ENCODE measurements at places on chromosomes 12 and 14.

GRCh38 chr12:108603743-108604142 is 5.9 kb upstream of the TMEM119 start:
- DNase-seq: no peak

GRCh38 chr12:96989916-96990315 is 82.9 kb downstream of the NEDD1 start:
- peak; percentile 29 for DNase-seq

- no peak for DNase-seq
Measured at GRCh38 chr12:6189028-6189427, 11.2 kb upstream of the CD9 start.

GRCh38 chr14:88559852-88560251 is 3.0 kb upstream of the ZC3H14 start:
- DNase-seq: no peak

DNA sequence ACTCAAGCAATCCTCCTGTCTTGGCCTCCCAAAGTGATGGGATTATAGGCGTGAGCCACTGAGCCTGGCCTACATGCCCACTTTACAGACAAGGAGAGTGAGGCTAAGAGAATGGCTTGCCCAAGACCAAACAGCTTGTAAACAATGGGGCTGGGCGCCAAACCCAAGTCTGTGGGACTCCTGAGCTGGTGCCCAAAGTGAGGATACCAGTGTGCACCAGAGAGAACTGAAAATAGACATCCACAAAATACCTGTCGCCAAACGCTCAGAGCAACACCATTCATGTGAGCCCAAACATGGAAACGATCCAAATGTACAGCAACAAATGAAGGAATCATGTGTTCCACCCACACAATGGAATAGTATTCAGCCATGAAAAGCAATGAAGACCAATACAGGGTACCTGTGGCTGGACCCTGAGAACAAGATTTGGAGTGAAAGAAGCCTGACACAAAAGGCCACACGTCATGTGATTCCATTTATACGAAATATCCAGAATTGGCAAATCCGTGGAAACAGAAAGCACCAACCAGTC is 38.2 kb downstream of the CCNK start:
- no peak for DNase-seq

DNA sequence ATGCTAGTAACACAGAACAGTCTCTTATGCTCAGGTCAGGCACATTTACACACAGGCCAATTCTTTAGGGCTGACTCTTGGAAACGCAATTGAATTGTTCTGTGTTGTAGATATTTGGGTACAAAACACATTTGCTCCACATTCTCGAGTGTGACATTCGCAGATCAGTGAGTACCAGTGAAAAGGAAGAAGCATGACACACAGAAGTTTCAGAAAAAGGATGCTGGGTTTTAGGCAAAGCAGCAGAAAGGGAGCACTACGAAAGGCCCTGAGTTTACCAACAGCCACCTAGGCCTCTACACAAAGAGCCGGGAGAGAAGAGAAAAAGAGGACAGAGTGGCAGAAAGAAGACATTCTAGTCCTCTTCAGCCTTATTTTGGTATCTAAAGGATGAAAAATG is 254.4 kb upstream of the BTG1 start:
- peak; percentile 27 for DNase-seq

- DNase-seq: no peak
Measured at GRCh38 chr12:68269779-68270178, 16.4 kb upstream of the IL22 start.

DNA sequence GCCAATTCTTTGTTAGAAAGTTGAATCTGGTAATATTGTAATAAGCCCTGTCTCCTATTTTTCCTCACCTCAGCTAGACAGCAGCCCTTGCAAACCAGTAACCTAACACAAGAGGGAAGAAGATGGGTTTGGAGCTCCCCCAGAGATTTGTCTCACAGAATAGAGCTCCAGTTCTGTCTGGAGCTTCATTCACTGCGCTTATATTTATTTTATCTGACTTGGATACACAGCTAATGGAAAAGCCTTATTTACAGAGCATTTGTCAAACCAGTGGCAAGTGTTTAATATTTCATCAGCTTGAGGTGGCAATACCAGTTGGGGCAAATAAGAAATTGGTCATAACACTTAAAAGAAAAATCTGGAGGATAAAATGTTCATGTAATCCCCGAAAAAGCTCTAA is 1094.0 kb downstream of the FSCB start:
- no peak for DNase-seq

- DNase-seq: no peak
Measured at GRCh38 chr14:53341324-53341723, 188.2 kb upstream of the DDHD1 start.

GRCh38 chr14:84922370-84922769 is 607.6 kb upstream of the FLRT2 start:
- no peak for DNase-seq

GRCh38 chr14:71552809-71553208 is 379.4 kb upstream of the RGS6 start:
- DNase-seq: no peak

GRCh38 chr12:93007544-93007943 is 78.4 kb upstream of the EEA1 start:
- no peak for DNase-seq

GRCh38 chr14:95389471-95390011 is 69.8 kb upstream of the CLMN start:
- no peak for DNase-seq

- no peak for DNase-seq
Measured at GRCh38 chr12:62834971-62835547, 99.9 kb downstream of the PPM1H start.

- no peak for DNase-seq
Measured at GRCh38 chr14:91493169-91493568, 16.9 kb downstream of the PPP4R3A start.

DNA sequence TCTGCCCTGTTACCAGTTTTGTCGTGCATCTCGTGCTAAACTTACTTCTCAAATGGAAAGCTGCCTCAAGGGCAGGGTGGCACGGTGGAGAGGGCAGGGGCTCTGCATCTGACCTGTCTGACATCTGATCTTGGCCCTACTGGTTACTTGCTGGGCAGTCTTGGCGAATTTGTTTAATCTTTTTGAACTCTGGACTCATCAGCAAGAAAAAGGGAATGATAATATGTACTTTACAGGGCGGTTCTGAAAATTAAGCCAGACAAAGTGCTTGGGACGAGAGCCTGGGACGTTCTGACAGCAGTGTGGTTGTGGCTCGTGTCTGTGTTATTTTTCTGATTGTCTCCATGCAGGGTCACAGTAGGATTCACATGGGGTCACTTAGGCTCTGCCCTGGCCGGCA is 659.3 kb downstream of the VRK1 start:
- DNase-seq: no peak

GRCh38 chr12:26121323-26122060 is 3.3 kb downstream of the BHLHE41 start:
- DNase-seq: no peak

DNA sequence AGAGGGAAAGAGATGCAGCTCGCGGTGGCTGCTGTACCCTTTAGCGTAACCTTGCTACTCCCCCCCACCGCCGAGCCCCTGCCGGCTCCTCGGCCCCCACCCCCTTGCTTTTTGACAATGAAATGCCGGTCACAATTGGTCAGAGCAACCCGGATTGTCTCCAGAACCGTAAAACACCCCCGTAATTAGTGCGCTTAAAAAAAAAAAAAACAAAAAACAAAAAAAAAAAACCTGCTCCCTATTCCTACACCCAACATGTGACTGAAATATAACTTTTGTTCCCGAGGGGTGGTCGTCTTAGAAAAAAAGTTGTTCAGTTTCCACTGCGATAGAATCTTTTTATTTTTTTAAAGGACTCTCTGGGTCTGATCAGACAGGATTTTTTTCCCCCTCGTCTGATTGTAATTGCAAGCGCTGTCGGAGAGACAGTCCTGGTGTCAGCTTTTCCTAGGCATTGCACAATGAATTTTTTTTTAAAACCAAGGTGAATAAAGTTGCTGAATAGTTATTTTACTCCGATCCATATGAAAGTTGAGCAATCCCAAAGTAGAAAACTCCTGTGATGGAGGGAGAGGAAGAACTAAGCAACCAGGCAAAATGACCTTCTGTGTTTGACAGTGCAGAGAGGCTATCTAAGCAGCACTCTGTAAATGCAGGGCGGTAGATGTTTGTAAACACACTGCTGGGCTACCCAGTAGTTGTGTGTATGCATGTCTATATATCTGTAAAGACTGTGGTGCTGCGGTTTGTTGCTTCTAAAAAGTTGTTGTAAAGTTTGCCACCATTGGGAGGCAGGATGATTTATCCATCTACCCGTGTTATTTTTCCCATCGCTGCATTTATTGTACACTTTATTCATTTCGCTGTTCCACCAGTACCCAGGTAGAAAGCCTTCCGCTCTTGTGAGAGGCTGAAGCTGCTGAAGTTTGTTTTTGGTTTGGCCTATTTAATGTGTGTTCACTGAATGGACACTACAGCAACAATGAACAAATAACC is 1.1 kb downstream of the ETV6 start:
- peak; percentile 39 for DNase-seq

DNA sequence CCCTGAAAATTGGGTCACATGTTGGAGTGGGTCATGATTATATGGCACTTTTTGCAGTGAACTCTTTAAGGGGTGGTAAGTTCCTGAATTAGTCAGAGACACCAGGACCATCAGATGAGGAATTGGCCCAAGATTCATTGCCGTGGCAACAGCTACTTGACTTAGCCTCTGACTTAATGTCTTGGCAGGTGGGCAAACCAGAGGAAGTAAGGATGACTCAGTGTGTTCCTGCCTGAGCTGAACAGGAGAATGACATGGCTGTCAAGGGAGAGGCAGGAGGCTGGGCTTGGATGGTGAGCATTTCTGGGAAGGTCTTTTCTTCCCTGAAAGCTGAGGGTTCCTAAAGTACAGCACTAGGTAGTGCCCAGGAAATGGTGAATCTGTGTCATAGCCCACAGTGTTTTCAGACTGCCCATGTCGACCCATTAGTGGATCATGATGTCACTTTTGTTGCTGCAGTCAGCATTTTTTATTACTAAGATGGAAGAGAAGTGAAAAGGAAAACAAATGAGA is 170.1 kb upstream of the PWP1 start:
- peak; percentile 52 for DNase-seq

DNA sequence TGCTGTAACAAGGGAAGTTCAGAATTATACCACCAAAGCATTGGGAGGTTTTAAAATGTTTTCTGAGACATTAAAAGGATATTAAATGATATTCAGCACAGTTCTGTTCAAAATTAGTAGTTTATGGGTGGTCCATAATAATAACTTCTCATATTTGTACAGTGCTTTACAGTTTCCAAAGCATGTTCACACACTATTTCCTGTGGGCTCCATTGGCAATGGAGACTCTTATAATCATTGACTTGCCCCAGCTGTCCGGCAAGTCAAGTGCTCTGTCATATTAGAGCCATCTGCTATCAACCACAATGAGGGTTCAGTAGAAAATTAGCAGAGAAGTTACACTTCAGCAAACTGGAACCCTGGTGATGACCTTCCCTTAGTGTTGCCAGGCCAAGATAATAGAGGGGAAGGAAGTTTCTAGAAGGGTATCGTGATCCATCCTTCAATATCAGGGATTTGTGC is 526.6 kb upstream of the CCDC196 start:
- DNase-seq: no peak

- DNase-seq: peak; percentile 64
Measured at GRCh38 chr12:120199595-120200306, 1.2 kb downstream of the RPLP0 start.

DNA sequence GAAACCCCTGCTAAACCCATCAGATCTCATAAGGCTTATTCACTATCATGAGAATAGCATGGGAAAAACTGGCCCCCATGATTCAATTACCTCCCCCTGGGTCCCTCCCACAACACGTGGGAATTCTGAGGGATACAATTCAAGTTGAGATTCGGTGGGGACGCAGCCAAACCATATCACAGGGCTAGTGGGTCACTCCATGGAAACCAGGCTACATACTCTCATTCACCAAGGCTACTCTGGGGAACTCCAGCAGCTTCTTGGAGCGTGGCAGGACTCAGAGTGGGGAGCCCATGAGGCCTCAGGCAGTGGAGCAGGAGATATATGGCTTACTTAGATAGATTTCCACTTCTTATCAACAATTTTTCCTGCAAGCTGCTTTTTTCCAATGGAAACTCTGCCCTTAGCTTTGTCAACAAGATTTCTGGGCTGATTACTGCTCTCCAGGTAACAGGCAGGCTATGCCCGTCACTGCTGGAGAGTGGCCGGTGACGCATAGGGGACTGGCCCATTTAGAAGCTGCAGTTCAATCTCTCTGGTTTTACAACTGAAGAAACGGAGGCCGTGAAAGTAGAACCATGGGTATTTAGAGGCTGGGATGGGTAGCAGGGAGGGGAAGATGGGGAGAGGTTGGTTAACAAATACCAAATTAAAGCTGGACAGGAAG is 16.5 kb downstream of the VDR start:
- DNase-seq: no peak

DNA sequence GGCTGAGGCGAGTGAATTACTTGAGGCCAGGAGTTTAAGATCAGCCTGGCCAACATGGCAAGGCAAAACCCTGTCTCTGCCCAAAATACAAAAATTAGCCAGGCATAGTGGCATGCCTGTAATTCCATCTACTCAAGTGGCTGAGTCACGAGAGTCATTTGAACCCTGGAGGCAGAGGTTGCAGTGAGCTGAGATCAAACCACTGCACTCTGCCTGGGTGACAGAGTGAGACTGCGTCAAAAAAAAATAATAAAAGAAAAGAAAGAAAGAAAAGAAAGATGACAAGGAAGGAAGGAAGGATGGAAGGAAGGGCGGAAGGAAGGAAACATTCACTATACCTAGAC is 159.6 kb upstream of the CNOT2 start:
- no peak for DNase-seq

DNA sequence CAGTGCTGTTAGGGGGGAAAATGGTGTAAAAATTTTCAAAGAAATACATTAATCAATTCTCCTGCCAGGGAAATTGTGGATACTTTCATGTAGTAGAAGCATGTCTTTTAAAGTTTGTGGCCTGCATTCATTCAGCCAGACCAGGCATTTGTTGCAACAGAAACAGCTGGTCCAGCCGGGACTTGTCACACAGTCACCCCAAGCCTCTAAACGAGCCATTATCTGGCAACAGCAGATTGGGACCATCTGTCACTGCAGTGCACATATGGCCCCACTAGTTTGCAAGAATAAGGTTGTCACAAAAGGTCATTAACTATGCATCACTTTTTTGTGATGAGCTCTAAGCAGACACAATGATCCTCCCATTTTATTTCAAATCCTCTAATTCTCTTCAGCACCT is 193.9 kb downstream of the PHLDA1 start:
- DNase-seq: no peak

All from activated CD4-positive, alpha-beta T cell treated with anti-CD3 and anti-CD28 coated beads for 36 hours (primary cell).